ENCODE measurements at places on chromosomes 4 and X.

DNA sequence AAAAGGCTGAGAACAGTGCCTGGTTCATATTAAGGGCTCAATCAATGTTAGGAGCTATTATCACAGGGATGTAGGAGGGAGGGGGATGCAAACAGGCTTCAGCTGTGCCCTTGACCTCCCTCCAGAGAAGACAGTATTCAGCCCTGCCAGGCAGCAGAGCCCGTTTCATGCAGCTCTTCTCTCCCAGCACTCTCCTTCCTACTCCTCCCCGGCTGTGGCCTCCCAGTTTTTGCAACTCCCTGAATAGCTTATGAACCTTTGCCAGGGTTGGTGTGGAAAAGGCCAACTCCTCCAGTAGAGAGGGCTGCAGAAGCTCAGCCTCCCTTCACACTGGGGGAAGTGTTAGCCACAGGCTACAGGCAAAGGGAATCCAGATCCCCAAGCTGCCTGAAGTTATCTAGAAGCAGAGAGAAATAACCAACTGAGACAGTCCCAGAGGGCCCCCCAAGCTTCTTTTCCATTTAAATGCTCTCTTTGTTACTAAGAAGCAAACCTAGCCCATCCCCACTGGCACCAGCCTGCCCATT is 31.7 kb upstream of the APLN start:
- DNase-seq: no peak

DNA sequence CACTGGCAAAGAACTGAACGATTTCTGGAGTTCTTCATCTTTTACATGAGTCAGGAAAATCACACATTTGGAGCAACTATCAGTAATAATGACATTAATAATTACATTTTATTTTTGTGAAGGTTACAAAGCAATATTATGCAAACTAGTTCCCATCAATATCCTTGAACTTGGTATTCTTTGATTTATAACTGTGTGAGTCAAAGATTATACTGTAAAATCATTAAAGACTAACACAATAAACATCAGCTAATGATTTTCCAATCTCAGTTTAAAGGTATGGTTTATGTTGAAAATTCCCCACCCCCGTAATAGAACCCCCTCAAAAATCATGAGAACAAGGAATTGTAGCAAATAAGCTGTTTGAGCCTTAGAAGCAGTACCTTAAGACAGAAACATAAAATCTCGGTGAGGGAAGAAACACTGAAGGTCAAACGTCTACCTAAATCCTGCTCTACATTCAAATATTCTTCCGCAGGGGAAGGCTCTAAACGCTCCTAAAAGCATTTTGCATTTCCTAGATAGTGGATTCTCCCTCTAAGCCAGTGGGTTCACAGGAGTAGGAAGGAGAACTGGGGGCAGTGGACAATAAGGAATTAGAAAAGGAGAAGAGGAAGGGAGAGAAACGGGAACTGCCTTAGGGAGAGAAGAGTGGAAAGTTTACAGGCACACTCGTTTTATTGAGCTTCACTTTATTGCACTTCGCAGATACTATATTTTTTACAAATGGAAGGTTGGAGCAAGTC is 22.3 kb upstream of the SH3D19 start:
- DNase-seq: no peak

GRCh38 chr4:104966349-104967033 is 180.2 kb upstream of the TET2 start:
- DNase-seq: peak; percentile 19

DNA sequence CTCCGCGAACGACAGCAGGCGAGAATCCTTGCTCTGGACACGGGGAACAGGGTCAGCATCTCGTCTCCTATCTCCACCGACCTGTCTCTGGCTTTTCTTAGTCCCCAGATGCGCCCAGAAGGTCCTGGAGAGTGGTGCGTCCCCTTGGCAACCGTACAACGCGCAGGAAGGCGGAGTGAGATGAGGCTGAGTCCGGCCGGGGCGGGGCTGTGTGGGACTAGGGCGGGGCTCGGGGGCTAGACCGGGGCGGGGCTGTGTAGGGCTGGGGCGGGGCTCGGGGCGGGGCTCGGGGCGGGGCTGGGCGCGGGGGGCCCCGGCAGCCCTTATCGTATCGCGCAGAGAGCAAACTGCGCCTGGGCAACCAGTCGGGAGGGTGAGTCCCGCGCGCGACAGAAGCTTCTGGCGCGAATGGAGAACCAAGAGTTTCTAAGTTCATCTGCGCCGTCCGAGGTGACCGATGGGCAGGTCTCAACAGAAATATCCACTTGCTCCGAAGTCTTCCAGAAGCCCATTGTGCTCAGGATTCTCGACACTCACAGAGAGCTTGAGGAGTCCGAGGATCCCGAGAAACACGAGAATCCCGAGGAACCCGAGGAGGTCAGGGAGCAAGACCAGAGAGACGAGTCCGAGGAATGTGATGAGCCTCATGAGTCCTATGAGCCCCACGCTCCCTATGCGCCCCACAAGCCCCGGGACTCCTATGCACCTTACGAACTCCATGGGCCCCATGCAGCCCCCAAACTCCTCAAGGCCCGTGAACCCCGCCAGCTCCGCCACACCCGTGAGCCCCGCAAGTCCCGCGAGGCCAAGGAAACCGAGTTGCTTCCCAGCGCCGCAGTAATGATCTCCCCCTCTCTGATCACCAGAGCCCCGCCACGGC is 24.9 kb downstream of the ARL9 start:
- peak; percentile 91 for DNase-seq

DNA sequence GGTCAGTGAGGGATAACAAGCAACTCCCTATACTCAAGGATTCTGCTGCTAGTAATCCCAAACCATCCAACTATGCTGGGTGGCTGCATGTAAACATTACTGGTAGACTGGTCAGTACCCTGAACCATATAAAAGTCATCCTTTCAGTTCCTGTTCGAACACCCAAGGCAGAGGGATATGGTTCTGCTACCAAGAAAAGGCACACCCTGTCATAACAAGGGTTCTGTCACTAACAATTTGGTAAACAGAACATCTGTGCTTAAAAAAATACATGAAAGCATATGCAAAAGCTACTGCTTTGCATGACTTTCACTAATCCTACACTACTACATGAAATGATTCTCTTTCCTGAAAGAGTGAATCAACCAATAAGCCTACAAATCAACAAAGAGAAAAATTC is 76.8 kb upstream of the MCF2 start:
- DNase-seq: no peak

- DNase-seq: peak; percentile 4
Measured at GRCh38 chrX:52585892-52586291, 68.8 kb downstream of the SSX7 start.

- DNase-seq: no peak
Measured at GRCh38 chrX:68396953-68397352, 36.3 kb downstream of the OPHN1 start.

- DNase-seq: no peak
Measured at GRCh38 chrX:40107291-40108161, 9.8 kb upstream of the BCOR start.

All from RWPE1 (cell line).